ENCODE measurements at places on chromosomes 5 and 9. TPM values are rescaled to one million over a fixed set of nuclear protein-coding genes. Genes with fewer than 3 reads are reported as not detected.

The BTNL8 gene
- not detected for total RNA-seq

The ARL14EPL gene
- total RNA-seq, result not detected

- DNase-seq, result no peak
Observed at GRCh38 chr5:135951257-135951656, 3.5 kb downstream of the LECT2 start.

GRCh38 chr9:29213417-29214153, 1640.3 kb upstream of the C9orf72 start:
- no peak for DNase-seq

GRCh38 chr5:180799194-180799593, 3.4 kb downstream of the MGAT1 start:
- no peak for DNase-seq

DNA sequence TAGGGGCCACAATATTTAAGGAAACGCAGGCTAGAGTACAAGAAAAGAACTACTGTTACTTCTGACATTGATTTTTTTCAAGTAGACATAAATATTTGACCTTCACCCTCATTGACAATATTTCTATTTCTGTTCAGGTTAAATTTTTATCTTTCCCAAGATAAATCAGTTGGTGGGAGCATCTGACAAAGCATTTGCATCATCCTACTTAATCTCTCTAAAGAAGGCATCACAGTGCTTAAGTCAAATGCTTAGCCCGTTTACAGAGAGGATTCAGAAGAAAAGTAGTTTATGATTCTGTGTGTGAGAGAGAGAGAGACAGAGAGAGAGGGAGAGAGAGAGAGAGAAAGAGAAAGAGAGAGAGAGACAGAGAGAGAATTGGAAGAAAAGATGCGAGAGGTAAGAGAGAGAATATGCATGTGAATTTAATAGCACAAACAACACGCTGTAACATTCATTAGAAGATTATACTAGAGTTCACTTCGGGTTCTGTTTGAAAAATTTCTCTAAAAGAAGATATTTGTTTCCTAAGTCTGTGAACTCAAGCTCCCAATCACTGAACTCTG, 1093.3 kb upstream of the CDH6 start:
- no peak for DNase-seq

- DNase-seq, result no peak
Observed at GRCh38 chr9:113293285-113293878, 9.8 kb downstream of the RNF183 start.

Data from kidney epithelial cell (primary cell).